ENCODE measurements at places on chromosomes 16 and 17. TPM values are rescaled to one million over a fixed set of nuclear protein-coding genes. Genes with fewer than 3 reads are reported as not detected.

The B3GNT9 gene
- 36.1 TPM for total RNA-seq

The NATD1 gene
- 0.22 TPM for total RNA-seq

The VWA3A gene
- not detected for total RNA-seq

The MPV17L gene
- not detected for total RNA-seq

The TPSG1 gene
- not detected for total RNA-seq

The KRTAP2-3 gene
- total RNA-seq: not detected

The TBC1D26 gene
- not detected for total RNA-seq
